Right atrium auricular region (tissue), 2 donors: ENCODE measurements at places on chromosomes 2 and 18. TPM values are rescaled to one million over a fixed set of nuclear protein-coding genes. Genes with fewer than 3 reads are reported as not detected.

DNA sequence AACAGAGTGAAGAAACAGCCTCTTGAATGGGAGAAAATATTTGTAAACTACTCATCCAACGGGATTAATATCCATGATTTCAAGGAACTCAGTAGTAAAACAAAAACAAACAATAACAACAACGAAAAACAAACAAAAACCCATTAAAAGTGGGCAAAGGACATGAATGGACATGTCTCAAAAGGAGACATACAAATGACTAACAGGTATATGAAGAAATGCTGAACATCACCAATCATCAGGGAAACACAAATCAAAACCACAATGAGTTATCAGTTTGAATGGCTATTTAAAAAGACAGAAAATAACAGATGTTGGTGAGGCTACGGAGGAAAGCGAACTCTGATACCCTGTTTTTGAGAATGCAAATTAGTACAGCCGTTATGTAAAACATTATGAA lies 224.8 kb upstream of the NRXN1 start:
- no peaks in the 10 kb centered on the region for H3K27me3 ChIP-seq
- no peak overlapping the region for H3K4me3 ChIP-seq
- H3K36me3 ChIP-seq, result no peaks in the 10 kb centered on the region
- H3K27ac ChIP-seq, result no peak overlapping the region
- H3K4me1 ChIP-seq, result no peaks in the 10 kb centered on the region

- DNase-seq, result no peak
- H3K36me3 ChIP-seq, result no peaks in the 10 kb centered on the region
- H3K4me1 ChIP-seq, result no peaks in the 10 kb centered on the region
- H3K27me3 ChIP-seq, result no peaks in the 10 kb centered on the region
- no peak overlapping the region for H3K27ac ChIP-seq
These were observed 888.4 kb downstream of the TSN start for GRCh38 chr2:122643725-122644329.

- H3K4me3 ChIP-seq, result no peak overlapping the region
- DNase-seq, result no peak
- H3K27ac ChIP-seq, result no peak overlapping the region
- no peaks in the 10 kb centered on the region for H3K27me3 ChIP-seq
These were observed 2.0 kb upstream of the TIA1 start for GRCh38 chr2:70250434-70250833.

GRCh38 chr18:3441290-3441689 lies 8.7 kb upstream of the TGIF1 start:
- no peaks in the 10 kb centered on the region for H3K4me1 ChIP-seq
- no peak overlapping the region for H3K4me3 ChIP-seq
- no peaks in the 10 kb centered on the region for H3K27me3 ChIP-seq
- no peak for DNase-seq
- no peak overlapping the region for H3K27ac ChIP-seq

GRCh38 chr2:102345329-102345920 lies 10.2 kb upstream of the IL18R1 start:
- H3K36me3 ChIP-seq, result no peaks in the 10 kb centered on the region
- no peak overlapping the region for H3K27ac ChIP-seq
- no peaks in the 10 kb centered on the region for H3K27me3 ChIP-seq
- DNase-seq, result no peak

- no peaks in the 10 kb centered on the region for H3K4me1 ChIP-seq
- no peak overlapping the region for H3K4me3 ChIP-seq
- no peaks in the 10 kb centered on the region for H3K27me3 ChIP-seq
These were observed 2.5 kb downstream of the KCNJ13 start for GRCh38 chr2:232773815-232774214.

The FEV gene
- total RNA-seq, result not detected

The RAD51AP2 gene
- total RNA-seq, result 0.22 TPM

The KCNG2 gene
- not detected for total RNA-seq

The POTEJ gene
- 2.6 TPM for total RNA-seq
